Germinal center (tissue), 1 donor: ENCODE measurements at places on chromosomes 7 and 10.

DNA sequence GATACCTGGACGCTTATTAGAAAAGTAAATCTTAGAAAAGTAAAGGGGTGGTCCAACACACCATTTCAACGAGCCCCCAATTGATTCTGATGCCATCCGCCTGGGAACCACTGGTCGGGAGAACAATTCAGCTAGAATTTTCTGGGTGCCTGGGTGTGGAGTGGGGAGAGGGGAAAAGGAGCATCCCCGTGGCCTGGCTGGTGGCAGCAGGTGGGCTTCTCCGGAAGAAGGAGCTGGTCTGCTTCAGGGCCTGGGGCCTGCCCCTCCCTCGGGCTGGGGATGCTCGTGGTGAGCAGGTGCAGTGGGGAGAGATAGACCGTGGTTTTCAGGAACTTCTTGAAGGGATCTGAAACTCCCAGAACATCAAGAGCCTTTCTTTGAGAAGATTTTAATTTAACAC is 39.9 kb upstream of the DUSP5 start:
- peak; percentile 26 for DNase-seq

DNA sequence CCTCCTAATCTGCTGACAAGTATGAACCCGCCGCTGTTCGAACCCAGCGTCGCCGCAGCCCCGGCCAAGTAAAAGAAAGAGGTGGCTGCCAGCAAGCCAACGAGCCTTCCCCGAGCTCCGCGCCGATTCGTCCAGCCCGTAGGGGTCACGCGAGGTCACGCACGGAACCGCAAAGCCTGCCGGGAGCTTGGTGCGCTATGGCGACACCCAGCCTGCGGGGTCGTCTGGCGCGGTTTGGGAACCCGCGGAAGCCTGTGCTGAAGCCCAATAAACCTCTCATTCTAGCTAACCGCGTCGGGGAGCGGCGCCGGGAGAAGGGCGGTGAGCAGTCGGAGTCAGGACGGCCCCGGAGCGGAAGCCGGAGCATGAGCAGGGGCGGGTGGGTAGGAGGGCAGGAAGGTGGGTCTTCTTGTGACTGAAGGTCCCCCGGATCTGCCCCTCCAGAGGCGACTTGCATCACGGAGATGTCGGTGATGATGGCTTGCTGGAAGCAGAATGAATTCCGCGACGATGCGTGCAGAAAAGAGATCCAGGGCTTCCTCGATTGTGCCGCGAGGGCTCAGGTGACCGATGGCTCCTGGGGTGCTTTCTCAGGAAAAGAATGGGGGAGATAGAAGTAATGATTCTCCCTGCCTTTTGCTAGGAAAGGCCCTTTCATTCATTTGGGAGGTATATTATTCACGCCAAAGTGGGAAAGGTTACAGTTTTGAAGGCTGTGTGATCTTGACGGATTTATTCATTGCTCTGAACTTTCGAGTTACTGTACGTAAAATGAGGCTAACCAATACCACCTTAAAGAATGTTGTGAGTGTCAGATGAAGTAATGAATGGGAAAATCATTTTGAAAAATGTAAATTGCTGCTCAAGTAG is at the start of gene CHCHD1:
TSS of gene CHCHD1 (plus strand) at position 170 of the 870 bp plus-strand sequence. CDS start at position 198, 28 bp downstream.
- peak; percentile 90 for DNase-seq

DNA sequence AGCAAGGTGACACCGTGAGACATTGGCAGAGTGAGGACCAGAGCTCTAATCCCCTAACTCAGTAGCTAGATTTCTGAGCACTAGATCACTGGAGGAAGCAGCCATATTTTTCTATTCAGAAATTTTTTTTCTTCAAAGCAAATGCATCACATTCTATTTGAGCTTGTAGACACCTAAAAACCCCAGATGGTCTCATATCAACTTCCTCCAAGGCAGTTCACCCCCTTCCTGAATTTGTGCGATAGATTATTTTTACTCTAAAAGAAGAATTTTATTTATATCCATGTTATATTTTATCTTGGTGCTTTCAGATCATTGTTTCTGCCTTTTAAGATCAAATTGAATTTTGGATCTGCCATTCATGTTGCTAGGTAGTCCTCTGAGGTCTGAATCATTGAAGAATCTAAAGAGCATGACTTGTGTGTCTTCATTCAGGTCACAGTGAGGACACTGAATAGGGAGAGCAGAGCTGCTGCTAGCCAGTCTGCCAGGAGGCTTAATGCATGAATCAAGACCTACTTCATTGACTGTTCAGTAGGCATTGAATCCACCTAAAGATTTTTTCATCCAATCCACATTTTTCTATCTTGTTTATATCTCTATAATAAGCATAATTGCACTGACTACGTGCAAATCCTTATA is 92.9 kb upstream of the LRRTM3 start:
- no peak for DNase-seq

DNA sequence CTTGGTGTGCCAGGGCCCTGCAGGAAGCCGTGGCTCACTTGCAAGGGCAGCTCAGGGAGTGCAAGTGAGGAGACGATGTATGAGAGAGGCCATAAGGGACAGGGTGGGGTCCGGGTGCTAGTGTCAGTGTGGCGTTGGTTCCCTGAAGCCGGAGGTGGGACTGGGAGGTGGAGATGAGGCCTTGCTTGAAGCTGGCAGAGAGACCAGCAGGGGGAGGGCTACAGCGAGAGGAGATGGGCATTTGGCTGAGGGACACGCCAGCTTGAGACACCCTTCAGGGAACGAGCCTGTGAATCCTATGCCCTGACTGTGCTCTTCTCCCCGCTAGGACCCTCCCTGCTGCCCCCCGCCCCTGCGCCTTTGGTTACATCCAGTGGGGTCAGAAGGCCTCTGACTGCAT is 529.1 kb downstream of the TCERG1L start:
- DNase-seq = no peak

GRCh38 chr7:69182596-69183467 is 415.4 kb upstream of the AUTS2 start:
- DNase-seq = no peak

DNA sequence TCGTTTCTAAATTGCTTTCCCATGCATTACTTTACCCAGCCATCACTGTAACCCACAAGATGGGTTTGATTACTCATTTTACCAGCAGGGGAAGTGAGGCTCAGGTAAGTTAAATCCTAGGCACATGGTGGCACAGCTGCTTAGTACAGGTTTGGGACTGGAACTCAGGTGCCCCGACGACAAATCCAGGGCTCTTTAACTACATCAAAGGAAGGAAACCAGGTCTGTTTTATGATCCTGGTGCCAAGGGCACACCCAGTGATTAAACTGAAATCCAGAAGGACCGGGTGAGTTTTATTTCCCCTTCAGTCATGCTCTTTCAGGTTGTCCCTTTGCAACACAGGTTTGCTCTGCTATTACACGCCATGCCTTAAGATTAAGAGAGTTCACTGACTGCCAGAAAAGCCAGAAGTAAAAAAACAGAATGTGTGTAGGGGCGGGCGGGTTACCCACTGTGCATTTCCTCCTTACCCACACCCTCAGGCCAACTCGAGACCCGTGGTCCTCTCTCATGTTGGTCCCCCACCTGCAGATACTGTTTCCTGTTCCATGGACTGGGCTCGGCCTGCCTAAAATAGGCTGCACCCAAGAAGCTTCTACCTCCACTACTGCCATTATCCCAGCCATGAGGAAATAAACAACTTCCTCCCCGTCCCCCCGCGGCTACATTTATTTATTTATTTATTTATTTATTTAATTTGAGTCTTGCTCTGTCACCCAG is 55.1 kb upstream of the KDM7A start:
- peak; percentile 24 for DNase-seq

GRCh38 chr7:8205537-8205936 is 56.4 kb downstream of the ICA1 start:
- DNase-seq = no peak

- DNase-seq = no peak
These were observed 123.3 kb downstream of the AOAH start for GRCh38 chr7:36600869-36601530.
